ENCODE measurements at places on chromosomes 12 and 14.

- DNase-seq: no peak
Measured at GRCh38 chr12:47903927-47904712, 674 bp downstream of the VDR start.

- peak; percentile 48 for DNase-seq
Measured at GRCh38 chr12:52361553-52361952, 5.7 kb downstream of the KRT85 start.

DNA sequence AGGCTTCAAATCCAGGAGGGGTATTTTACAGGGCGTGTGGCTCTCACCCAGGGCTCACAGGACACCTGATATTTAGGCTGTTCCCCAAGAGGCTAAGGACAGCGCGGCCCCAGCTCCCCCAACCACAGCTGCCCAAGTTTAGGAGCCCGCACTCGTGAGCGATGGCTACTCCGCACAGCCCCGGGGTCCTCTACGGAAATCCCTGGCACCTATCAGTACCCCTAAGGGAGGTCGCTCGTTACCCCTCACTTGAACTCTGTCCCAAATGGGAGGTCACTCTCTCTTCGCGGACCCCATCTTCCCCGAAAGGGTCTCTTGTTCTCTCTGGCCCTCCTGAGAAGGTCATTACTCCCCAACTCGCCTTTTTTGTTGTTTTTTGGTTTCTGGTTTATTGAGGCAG is 708 bp upstream of the P2RX4 start:
- no peak for DNase-seq

DNA sequence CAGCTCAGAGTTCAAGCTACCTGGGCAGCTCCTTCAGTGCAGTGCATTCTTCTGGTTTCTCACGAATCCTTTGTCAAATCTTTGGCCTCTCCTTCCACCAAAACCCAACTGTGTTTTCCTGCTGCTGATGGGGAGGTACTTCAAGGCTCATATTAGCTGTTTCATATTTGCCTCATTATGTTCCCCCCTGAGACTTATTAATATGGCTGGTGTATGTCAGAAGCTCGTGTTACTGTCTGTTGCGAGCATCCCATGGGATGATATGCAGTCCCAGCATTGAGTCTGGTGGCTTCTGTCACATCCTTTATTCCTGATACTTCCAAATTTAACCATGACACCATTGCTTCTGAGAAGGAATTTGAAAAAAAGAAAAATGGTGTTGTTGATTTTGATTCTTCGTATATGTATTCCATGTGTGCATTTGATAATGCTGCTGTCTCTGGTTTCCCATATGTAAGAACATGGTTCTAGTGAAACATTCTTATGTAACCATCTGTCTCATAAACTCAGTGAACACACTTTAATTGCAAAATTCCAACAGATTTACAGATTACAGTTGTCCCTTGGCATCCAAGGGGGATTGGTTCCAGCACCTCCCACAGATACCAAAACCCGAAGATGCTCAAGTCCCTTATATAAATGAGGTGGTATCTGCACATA is 149.1 kb downstream of the KICS2 start:
- DNase-seq: no peak

- DNase-seq: no peak
Measured at GRCh38 chr12:1836241-1836803, 16.0 kb downstream of the LRTM2 start.

- DNase-seq: no peak
Measured at GRCh38 chr12:25996677-25997076, 38.2 kb downstream of the RASSF8 start.

GRCh38 chr12:29455087-29455486 is 42.4 kb downstream of the OVCH1 start:
- DNase-seq: no peak

GRCh38 chr12:50708631-50709030 is 55.3 kb upstream of the ATF1 start:
- no peak for DNase-seq

DNA sequence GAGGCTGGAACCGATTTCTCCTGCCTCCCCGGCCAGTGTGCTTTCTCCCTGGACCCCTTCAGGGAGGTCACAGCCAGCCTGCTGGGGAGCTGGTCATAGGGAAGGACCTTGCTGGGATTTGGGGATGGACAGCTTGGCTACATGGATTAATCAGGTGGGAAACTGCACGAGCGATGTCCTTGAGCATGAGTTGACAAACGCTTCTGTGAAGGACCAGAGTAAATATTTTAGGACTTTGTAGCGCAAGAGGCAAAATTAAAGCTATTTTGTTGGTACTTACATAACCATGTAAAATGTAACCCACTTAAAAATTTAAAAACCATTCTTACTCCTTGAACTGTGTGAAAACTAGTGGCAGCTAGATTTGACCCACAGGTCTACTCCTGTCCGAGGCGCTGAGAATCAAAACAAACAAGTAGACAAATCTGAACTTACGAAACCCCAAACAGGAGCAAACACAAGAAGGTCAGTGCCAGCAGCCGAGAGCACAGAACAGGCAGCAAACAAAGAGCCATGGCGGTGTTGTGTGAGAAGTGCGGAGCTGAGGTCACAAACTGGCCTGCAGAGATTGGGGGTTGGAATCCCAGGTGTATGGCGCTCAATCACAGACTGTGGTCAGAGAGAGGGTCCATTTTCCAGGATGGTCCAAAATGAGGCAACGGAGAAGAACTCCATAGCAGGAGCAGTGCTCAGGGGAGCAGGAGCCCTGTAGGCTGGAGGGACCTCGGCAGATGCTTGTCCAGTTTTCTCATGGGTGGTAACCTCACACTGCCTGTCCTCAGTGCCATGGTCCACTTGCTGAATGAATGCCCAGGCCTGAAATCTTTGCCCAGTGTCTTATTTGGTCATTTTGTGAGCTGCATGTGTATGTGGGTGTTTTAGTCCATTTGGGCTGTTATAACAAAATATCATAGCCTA is 79.2 kb upstream of the CLMN start:
- DNase-seq: no peak

- no peak for DNase-seq
Measured at GRCh38 chr12:123860377-123860776, 98.3 kb downstream of the DNAH10 start.

All from natural killer cell treated with Interleukin-12 subunit alpha and Interleukin-12 subunit beta and Interleukin-15 and Interleukin-18, amount 100 ng/mL, for 72 hours (primary cell).